NCI-H774 (cell line): ENCODE measurements at places on chromosomes 16 and 17.
A peak's percentile ranks its signal among the peaks of the same experiment; 100 is the strongest.

GRCh38 chr16:80303691-80304090 lies 237.1 kb upstream of the DYNLRB2 start:
- no peak for DNase-seq

DNA sequence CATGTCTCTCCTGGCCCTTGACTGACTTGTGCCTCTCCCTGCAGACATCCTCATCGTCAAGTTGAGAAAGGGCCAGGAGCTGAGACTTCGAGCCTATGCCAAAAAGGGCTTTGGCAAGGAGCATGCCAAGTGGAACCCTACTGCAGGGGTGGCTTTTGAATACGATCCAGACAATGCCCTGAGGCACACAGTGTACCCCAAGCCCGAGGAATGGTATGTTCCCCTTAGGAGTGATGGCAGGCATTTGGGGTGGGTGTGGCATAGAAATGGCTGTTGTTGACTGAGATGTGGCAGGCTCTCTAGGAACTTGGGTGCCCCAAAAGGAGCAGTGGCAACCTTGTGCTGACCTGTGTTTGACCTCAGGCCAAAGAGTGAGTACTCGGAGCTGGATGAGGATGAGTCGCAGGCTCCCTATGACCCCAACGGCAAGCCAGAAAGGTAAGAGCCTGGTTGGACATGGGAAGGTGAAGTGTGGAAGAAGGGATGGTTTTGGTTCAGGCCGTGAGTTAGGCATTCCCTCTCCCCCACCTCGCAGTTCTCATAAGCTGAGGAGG lies 7.5 kb downstream of the POLR2C start:
- no peak for DNase-seq

- DNase-seq, result no peak
These were observed 411.7 kb downstream of the CPPED1 start for GRCh38 chr16:12391956-12392355.

DNA sequence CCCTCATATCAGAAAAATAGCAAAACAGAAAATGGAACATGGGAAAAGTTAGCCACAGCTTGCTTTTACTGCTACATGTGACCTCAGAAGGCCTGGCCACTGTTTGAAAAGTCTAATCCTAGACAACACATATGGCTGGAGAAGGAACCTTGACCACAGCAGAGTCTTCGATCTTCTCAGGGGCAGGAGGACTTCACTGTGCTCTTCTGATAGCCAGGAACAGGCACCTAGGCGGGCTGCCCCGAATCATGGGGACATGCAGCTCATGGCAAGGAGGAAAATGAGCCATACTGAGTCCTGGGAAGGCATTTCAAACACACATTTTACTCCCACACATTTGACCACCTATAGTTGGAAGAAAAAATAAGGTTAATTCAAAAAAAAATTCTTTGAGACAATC lies 31.1 kb upstream of the ADORA2B start:
- no peak for DNase-seq

DNA sequence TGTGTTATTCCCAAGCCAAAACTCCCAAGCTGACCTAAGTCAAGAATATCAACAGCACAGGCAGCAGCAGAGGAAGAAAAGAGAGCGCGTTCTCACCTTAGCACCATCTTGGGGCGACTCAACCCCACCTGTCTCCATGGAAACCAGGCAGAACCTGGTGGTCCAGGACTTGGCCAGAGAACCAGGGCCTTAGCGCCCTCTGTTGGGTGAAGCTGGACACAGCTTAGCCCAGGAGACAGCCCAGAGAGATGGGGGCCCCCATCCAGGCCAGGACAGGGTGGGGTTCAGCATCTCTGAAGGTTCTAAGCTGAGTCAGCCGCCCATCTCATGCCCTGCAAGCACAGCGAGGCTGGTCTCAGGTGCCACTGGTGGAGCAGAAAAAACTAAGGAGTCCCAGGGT lies 60.1 kb upstream of the TMEM132E start:
- DNase-seq, result no peak

DNA sequence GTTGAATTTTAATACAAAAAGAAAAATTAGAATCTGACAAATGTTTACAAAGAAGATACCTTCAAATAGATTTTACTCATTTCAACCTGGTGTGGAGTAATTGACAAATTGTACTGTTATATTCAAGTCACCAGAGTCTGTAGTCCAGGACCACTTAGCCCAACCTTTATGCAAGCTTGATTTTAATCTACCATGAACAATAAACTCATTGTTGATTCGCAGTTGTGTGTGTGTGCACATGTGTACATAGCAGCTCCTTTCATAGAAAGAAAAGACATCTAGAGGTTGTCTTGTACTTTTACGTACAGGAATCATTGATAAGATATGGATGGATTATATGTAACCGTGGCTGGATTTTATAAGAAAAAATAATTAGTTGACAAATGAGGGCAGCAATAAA lies 20.7 kb upstream of the LRRC37A start:
- DNase-seq, result no peak

DNA sequence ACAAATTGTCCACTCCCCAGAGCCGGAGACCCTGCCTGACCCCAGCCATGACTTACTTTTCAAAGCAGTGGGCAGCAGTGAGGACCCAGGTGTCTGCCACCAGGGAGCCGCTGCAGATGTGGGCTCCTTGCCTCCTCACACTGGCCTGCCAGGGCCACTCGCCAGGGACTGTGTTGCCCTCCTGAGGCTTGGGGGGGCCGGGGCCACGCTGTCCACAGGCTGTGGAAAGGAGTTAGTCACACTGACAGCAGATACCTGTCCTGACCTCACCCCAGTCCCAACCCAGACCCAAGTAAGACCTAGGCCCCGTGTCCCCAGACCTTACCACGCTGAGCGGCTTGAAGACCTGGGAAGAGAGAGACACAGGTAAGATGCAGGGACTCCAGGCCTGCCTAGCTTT lies 1.3 kb downstream of the PRSS53 start:
- no peak for DNase-seq

GRCh38 chr16:14303639-14304394 lies 232.7 kb downstream of the MRTFB start:
- no peak for DNase-seq

DNA sequence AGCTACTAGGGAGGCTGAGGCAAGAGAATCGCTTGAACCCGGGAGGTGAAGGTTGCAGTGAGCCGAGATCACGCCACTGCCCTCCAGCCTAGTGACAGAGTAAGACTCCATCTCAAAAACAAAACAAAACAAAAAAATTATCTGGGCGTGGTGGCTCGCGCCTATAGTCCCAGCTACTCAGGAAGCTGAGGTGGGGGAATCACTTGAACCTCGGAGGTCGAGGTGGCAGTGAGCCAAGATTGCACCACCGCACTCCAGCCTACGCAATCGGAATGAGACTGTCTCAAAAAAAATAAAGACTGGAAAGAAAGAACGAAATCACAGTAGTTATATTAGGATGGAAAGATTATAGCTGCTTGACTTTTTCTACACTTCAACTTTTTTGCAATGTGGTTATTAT lies 18.9 kb downstream of the COG1 start:
- DNase-seq, result no peak

GRCh38 chr17:77474292-77474988 lies 333.7 kb downstream of the SEC14L1 start:
- no peak for DNase-seq

- peak; percentile 29 for DNase-seq
These were observed at the start of gene PLCG2 for GRCh38 chr16:81778861-81779535. PLCG2 (plus strand) TSS chr16:81779291; CDS start chr16:81785990, 6,699 bp downstream.

- DNase-seq, result no peak
These were observed 19.7 kb upstream of the SLC4A1 start for GRCh38 chr17:44287651-44288050.

- no peak for DNase-seq
These were observed 118.0 kb upstream of the CA10 start for GRCh38 chr17:52276381-52277008.

DNA sequence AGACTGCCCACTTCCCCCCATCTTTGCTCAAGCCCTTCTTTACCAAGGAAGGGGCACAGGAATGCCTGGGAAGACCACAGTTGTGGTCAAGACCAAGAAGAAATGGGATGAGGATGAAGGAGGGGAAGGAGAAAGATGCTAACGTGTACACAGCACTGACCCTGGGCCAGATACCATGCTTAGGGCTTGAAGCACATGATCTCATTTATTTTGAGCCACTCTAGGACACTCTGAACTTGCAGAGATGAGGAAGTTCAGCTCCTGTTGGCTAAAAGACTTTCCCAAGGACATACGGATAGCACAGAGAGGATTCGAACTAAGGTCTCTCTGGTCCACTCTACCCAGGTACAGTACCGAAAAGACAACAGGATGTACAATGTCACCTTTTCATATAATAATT lies 42.6 kb downstream of the PIK3R5 start:
- no peak for DNase-seq

- peak; percentile 7 for DNase-seq
These were observed 11.5 kb downstream of the RMI2 start for GRCh38 chr16:11356573-11357331.

DNA sequence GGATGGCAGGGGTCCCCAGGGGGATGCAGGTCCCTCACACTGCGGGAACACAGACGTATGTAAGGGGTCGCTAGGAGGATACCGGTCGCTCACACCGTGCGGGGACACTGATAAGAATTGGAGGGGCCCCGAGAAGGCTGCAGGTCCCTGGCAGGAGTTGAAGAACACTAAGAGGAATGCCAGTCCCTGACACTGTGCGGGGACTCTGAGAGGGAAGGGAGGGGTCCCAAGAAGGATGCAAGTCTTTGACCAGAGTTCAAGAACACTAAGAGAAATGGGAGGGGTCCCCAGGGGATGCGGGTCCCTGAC lies 510 bp downstream of the ERCC4 start:
- no peak for DNase-seq

DNA sequence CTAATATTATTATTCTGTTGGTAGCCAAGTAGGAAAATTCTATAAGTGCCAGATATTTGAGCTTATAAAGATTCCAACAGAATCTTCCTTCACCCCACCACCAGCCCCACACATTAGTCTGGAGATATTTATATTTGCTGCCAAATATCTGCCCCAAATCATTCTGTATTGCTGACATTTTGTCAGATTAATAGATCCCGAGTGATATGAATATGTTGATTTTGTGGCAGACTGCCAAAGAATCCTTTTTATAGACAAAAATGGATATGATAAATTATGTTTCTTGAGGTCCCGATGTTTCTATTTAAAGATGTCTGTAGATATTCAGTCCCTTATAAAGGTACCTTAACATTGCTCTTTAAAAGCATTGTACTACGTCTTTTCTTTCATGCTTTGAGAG lies 162.2 kb upstream of the KCNJ16 start:
- no peak for DNase-seq

GRCh38 chr16:50694206-50694605 lies 800 bp downstream of the NOD2 start:
- no peak for DNase-seq

GRCh38 chr17:45371414-45372324 lies 54.8 kb upstream of the MAP3K14 start:
- DNase-seq, result no peak

DNA sequence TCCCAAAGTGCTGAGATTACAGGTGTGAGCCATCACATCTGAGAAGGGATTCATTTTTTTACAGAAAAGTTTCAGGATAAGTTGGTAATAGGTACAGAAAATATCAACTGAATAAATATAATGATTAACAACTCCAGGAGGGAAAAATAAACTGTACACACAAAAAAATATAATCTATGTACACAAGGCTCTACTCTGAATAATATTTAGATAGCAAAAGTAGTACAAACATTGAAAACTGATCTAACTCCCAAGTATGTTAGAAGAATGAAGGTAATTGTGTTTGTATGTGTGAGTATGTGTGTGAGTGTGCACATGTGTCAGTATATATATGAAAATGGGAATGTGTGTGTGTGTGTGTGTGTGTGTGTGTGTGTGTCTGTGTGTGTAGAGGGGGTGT lies 20.4 kb downstream of the TUBD1 start:
- no peak for DNase-seq

GRCh38 chr16:17014484-17015121 lies 456.2 kb downstream of the XYLT1 start:
- DNase-seq, result no peak

DNA sequence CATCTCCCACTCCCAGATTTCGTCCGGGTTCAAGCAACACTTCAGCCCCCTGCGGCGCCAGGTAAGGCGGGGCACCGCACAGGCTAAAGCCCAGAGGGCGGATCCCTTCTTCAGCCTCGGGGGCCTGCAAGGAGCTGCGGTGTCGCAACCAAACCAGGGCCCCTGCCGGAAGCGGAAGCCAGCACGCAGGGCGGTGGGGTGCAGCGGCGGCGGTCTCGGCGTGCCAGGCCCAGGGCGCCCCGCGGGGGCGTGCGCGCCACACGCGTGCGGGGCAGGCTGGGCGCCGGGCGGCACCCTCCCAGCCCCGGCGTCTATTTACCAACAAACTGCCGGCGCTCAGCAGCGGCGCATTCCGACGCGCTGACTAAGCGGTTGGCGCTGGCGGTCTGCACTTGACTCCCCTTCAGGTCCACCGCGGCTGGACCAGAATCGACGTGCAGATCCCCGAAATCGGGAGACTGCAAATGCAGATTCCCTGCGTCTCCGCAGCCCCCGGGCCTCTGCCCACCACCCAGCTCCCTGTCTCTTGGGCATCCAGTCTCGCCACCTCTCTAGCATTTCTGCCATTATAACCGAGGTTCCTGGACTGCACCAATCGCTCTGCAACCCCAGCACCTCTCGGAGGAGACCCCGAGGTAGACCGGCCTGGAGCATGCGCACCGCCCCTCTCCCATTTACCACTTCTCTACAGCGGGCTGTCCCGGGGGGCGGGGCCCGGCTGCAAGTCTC lies 421 bp upstream of the DLX4 start:
- DNase-seq, result peak; percentile 57

DNA sequence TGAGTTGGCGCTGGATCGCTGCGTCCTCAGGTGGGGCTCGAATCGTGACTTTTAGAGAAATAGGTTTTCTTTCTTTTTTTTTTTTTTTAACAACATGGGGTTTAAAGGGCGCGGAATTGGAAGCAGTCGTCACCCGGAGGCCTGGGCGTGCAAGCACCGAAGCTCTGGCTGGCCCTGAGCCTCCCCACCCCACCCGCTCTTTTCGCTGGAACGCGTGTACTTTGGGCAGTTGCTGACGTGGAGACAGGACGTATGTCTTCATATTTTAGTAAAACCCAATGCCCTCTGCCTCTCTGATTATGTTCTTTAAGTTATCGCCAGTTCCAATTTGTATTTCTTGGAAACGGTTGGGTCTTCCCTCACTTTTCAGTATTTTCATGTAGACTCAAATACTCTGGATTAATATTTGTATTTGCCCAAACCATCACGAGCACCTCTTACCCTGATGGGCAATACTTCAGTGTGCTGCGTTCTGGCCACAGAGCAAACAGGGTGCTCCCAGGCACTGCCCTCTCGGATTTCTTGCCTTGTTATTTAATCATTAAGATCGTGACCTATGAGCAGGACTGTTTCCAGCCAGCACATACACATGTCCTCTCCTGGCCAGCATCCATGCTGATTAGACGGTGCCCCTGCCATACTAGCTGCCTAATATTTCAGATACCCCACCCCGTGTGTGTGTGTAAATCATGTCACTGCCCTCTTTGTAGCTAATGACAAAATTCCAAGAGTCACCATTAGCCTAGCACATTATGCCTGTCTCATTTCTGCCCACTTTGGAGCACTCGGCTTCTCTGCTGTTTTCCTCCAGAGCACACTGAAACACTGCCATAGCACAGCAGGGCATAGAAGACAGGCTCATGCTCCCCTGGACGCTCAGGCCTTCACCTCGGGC lies 805 bp upstream of the C16orf95 start:
- no peak for DNase-seq
